ENCODE measurements at places on chromosomes 7 and 10.

- DNase-seq: no peak
Measured at GRCh38 chr7:41047789-41048191, 655.1 kb downstream of the INHBA start.

- DNase-seq: no peak
Measured at GRCh38 chr10:104639590-104640338, 1.3 kb upstream of the SORCS3 start.

GRCh38 chr7:9889554-9889953, 1084.1 kb upstream of the PHF14 start:
- DNase-seq: no peak

DNA sequence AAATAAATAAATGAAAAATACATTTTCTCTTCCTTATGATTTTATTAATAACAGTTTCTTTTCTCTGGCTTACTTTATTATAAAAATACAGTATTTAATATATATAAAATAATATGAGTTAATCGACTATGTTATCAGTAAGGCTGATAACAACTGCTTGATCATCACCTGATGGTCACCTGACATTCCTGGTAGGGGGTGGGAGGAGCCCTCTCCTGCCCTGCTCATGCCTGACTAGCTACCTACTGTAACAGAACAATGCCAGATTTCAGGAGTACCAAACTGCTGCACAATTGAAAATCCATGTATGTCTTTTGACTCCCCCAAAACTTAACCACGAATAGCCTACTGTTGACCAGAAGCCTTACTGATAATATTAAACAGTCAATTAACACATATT, 1.3 kb upstream of the APBB1IP start:
- DNase-seq: no peak
